CD4-positive, alpha-beta T cell treated with Interleukin-17A for 4 hours (primary cell): ENCODE measurements at places on chromosomes 13 and 19.

GRCh38 chr13:29508876-29509252 lies 86.6 kb downstream of the SLC7A1 start:
- no peak for DNase-seq

DNA sequence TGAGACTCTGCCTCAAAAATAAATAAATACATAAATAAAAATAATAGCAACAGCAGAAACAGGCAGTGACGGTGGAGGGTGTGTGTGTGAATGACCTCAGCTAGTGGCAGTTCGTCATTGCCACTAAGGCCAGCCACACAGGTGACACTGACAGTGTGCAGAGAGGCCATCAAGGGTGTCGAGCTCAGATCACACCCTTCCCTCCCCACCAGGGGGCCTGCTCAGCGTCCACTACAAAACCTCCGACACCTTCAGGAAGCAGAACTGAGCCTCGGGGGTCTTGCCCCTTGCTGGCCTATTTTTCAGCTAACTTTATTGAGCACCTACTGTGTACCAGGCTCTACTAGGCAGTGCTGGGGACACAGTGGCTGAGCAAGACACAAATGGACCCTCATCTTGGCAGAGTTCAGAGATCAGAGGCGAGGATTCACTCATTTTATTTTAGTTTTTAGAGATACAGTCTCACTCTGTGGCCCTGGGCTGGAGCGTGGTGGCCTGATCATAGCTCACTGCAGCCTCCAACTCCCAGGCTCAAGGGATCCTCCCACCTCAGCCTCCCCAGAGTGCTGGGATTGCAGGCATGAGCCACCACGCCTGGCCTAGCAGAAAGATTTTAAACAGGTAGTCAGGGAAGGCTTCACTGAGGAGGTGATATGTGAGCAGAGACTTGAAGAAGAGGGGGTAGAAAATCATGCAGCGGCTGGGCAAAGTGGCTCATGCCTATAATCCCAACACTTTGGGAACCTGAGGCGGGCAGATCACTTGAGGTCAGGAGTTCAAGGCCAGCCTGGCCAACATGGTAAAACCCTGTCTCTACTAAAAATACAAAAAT lies 30.3 kb upstream of the SEMA6B start:
- peak; percentile 31 for DNase-seq

DNA sequence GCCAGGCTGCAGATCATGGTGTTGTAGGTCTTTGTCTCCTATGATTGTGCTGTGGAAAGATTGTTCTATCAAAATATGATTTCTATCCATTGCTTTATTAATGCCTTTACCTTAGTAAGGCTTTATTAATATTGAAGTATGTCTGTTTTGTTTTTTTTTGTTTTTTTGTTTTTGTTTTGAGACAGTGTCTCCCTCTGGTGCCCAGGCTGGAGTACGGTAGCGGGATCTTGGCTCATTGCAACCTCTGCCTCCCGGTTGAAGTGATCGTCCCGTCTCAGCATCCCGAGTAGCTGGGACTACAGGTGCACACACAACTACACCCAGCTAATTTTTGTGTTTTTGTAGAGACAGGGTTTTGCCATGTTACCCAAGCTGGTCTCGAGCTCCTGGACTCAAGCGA lies 7.7 kb downstream of the IRGC start:
- no peak for DNase-seq

DNA sequence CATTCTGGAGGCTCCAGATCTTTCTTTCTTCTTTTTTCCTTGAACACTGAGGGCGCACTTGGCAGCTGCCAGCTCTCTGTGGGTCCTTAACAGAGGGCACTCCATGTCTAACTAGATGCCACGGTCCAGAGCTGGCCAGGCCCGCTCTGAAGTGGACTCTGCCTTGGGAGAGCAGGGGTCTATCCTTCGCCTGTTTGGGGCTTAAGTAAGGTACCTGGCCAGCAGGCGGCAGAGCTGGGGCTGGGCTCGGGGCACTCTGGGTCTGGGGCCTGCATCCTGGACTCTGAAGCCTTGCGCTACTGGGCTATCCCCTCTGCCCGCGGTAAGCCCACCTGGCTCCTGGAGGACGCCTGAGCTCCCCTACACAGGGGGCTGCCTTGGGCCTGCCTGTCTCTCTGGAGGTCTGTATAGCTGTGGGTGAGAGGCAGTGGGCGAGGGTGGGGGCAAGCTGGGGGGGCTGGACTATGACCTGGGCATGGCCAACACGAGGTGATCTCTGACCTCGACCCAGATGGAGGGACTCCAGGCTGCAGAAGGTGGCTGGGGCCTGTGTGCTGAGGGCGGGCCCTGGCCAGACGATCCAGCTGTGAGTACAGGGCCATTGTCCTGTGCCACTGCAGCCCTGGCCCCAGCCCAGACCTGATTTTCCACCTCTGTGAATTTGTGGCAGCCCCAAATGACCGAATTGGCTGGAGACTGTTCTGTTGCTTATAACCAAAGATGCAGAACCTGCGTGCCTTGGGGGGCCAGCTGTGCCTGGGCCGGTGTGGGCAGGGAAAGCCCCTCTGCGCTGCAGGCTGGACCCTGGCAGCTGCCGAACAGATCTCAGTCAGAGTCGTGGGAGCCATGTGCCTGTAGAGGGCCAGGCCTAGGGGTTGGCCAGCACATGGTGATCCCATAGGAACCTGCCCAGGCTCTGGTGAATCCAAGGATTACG lies 26.5 kb downstream of the CEBPG start:
- no peak for DNase-seq

DNA sequence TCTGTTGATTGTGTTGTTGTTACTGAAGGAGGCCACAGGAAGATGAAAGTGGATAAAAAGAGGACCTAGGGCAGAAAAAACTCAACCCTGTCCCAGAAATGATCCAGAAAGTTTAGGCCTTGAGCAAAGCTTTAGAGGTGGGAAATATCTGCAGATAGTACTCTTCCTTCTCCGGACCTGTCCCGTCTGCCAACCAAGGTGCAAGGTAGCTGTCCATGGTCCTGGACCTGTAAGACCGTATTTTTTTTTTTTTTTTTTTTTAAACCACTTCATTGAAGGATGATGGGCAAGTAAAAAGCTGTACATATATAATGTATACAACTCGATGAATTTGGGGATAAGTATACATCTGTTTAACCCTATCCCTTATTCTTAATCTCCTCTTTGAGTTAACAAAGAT lies 225.9 kb downstream of the OLFM4 start:
- DNase-seq = no peak

DNA sequence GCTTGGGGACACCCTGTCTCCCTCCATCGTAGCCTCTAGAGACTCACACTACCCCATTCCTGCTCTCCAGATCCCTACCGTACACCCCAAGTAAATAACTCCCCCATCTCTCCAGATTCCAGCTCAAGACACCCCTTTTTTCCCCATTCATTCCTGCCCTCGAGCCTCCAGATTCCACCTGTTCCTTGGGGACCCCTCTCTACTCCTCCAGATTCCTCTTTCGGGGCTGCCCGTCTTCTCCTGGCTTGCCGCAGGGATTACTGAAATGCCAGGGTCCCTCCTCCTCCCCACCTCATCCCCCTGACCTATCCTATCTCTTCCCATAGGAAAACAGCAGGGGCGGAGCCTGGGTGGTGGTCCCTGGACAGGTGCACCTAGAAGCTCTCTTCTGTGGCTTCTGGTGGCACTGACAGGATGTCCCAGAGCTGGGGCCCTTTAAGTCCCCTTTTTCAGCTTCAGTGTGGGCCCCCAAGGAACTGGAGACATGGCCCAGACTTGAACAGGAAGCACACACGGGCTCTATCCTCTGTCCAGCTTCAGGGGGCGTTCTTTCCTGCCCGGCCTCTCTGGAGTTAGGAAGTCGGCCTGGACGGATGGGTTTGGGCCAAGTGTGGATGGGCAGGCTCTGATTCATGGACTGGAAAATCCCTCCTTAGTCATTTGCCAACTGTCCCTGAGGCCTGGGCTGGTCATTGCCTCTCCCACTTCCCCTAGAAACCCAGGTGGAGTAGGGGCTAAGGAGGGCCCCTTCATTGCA lies 1.2 kb downstream of the ZSWIM4 start:
- DNase-seq = no peak

DNA sequence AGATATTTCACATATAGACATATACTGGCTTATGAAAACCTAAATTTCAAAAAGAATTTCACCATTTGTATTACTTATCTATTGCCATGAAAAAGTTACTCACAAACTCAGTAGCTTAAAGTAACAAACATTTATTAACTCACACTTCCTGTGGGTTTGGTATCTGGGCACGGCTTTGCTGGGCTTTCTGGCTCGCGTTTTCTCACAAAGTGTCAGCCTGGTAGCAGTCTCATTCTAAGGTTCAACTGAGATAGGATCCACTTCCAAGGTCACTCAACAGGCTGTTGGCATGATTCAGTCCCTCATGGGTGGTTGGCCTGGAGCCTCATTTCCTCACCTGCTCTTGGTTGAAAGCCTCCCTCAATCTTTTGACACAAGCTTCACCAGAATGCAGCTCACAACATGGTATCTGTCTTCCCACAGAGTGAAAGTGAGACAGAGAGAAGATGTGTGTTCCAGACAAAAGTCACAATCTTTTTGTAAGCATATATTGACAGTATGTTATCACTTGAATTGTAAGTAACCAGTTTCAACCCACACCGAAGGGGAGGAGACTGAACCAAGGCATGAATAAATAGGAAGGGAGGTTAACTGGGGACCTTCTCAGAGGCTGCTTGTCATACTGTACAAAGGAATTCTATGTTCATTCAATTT lies 1065.8 kb upstream of the SPRY2 start:
- no peak for DNase-seq

DNA sequence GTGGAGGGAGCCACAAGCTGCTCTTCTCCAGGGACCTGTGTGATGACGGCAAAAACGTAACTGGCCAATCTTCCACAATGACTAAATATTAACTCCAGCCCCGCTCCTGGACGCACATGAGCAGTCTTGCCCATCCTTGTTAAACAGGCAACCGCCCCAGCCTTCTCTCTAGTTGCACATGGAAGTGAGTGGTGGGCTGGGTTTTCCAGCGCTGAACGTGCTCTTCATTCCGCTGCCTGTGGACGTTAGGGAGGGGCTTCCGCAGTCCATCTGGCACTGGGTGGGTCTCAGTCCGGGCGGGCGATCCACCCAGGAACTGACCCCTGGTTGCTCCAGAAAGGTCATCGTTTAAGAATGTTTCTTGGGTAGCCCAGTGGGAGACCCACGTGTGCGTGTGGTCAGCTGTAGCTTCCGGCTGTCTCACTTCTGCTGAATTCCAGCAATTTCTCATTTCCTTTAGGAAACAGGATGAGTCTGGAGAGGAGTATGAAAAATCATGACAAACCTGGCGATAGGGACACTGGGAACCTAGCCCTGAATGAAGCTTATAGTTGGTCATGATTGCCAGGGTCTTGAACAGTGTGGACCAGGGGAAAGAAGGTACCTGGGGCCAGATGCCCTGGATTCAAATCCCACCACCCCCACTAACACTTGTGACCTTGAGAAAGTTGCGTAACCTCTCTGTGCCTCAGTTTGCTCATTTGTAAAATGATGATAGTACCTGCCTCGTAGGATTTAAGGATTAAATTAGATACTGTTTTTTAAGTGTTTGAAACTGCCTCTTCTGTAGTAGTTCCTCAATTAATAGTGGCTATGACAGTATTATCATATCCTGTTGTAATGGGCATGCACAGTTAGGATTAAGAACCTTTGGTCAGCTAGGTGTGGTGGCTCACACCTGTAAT lies 92.6 kb downstream of the SIPA1L3 start:
- DNase-seq = no peak

GRCh38 chr19:40273469-40274360 lies 11.4 kb downstream of the AKT2 start:
- no peak for DNase-seq

DNA sequence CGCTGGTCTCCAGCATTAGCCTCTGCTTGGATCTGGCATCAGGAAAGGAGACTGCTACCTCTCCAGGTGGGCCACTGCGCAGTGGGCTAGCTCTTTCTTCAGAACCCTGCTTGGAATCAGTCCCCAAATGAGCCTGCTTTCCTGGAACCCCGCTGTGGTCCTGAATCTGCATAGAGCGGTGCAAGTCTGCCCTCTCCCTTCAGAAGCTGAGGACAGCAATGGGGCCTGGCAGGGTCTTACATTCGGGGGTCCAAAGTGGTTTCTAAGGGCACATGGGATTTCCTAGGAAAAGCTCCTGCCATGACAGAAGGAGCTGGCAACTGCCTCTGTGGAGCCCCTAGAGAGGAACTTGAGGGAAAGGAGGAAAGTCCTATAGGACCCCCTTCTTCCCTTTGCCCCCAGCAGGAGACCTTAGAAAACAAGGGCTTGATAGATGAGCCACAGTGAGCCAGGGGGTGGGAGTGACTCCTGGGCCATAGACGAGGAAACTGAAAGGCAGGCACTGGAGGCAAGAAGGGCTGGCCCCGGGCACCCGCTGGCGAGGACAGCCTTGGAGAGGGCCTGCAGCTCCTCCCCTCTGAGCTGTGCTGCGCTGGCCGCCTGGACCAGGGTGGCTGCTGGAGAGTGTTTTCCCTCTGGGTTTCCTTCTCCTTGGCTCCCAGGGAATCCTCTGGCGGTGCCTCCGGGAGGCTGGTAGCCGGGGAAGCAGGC lies 1.4 kb upstream of the VSTM2B start:
- no peak for DNase-seq

DNA sequence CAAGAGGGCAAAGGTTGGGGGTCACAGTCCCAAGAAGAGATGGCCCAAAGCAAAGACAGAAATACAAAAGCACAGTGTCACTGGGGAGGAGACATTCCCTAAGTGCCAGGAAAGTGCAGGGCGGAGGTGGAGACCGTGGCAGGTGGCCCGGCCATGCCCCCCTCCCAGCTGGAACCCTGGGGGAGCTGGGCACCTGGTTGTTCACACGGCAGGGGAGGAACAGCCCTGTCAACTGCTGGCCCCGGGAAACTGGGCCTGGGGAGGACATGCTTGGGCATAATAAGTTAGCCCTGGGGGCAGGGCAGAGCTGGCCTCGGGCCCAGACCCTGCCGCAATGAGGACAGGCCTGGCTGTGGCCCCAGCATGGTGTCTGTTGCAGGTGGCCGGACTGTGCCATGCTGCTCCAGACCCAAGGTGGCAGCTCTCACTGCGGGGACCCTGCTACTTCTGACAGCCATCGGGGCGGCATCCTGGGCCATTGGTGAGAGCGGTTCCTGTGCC lies 7.4 kb downstream of the HPN start:
- DNase-seq = no peak

DNA sequence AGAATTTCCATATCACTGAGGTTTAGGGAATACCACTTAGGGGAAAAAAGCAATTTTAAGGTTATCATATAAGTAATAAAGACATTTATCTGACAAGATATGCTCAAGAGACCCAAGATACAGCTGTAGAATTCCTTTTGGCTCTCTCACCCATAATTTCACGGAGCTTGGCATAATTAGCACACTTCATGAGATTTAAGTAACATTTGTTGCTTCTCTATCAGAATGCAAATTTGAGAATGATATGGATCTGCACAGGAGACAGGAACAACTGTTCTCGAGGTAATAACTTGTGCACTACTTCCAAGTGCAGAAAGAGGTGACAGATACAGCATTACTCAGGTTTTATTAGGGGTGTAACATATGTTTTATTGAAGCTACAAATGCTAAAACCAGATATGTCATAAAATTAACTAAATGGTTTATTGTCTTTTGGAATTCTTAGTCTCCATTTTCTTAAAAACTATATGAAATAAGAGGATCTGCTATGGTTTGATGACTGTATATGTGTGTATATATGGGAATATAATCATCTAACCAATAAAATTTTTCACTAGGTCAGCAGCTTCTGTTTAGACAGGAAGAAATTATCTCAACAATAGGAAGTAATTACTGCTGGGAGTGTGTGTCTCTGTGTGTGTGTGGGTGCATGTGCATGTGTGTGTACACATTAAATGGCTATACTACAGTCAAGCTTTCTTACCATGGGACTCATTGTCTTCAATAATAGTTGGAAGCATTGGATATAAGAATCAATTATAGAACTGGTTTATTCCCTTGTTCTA lies 401.3 kb downstream of the PCDH17 start:
- no peak for DNase-seq
